A673 (cell line): ENCODE measurements at places on chromosomes 5 and 9.
A peak's percentile ranks its signal among the peaks of the same experiment; 100 is the strongest.

DNA sequence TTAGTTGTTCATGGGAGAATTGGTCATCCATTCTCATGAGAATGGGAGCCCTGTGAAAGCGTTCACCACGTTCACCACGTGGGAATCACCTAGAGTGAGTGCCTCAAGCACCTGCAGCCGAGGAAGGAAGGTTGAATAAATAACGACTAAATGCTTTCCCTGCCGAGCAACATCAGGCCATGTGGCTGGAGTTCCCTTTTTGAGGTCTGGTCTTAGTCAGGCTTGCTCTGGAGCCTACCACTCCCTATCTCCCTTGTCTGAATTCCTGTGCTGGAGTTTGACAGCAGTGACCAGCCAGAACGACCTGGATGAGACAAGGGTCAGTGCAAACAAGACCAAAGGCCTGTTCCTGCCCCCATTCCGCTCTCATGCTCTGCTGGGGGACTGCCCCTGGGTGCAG is 28.5 kb downstream of the KCNMB1 start:
- no peak for DNase-seq

- no peak for DNase-seq
Observed at GRCh38 chr9:85268131-85268530, 473.6 kb downstream of the AGTPBP1 start.

- DNase-seq, result no peak
Observed at GRCh38 chr9:120925535-120926396, 830 bp downstream of the TRAF1 start.

GRCh38 chr5:129001841-129002526 is 36.7 kb downstream of the SLC27A6 start:
- DNase-seq, result no peak

DNA sequence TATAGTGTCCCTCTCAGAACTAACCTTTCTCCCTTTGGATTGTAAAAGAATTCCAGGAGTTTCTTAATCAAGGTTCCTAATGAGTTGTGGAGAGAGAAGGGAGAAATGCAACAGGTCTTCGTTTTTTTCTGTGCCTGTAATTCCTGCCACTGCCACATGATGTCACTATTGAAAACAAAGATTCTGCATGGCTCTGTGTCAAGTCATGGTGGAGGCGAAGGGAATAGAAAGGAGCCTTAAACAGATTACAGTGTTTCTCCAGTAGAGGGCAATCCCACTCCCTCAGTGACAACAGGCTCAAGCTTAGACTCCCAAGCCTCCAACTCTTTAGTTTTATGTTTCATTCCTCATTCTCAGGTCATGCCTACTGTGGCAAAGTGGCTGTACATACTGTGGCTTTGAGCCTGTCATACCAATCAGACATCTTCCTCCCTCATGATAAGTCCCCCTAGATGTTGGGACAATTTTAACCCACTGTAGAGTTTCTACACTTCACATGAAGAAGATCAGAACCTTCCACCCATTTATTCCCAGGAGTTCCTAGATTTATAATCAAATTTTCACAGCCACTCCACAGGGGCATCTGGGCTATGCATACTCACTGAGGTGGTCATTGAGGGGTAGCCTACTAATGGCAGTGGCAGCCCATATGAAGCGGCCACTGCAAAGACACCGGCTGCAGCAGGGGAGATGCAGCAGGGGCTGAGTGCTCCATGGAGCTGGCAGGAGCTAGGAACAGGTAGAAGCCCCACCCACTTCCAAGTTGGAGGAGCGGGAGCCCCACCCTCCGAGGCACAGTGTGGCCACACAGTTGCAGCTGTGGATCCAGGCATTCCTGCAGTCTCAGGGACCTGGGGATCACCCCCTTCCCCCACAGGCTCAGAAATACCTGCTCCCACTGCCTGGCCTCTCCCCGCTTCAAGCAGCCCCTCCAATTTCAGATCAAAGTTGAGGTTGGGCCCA is 97.4 kb upstream of the TRIM32 start:
- peak; percentile 85 for DNase-seq

DNA sequence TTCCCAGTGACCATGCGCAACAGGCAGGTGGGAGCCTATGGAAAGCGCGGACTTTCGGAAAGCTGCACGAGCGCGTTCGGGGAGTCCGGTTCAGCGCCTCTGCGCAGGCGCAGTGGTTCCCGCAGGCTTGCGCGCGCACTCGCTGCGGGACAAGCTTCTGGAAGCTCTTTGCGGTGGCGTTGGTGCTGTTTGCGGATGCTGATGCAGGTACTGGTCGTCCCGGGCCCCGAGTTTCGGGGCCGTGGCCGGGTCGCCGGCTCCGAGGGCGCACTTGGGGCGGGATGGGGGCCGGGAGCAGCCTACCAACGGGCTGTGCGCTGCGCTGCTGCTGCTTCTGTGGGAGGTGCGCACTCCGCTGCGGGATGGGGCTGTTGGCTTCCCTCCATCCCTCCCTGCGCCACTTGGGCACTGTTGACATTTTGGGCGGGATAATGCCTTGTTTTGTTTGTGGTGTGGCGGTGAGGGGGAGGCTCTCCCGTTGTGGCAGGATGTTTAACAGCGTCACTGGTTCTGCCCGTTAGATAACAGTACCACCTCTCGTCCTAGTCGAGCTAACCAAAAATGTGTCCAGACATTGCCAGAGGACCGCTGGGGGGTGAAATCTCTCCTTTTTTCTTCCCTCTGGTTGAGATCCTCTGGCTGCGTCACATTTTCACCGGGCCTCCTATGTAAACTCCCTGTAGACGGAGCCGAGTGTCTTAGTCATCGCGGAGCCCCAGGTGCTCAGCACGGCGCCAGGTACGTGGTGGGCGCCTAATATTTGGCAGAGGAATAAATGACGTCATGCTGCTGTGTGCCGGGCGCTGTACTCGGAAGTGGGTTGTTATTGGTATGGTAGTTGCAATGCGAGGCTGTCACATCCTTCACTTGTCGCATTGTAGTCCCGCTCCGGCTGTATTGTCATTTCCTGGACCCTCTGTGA is at the start of gene ZNF483:
TSS of gene ZNF483 (plus strand) at position 124 of the 922 bp plus-strand sequence. CDS start 2,217 bp downstream, outside the sequence.
- DNase-seq, result peak; percentile 84
